Epithelial cell of prostate (primary cell): ENCODE measurements at places on chromosomes 6 and 20.

DNA sequence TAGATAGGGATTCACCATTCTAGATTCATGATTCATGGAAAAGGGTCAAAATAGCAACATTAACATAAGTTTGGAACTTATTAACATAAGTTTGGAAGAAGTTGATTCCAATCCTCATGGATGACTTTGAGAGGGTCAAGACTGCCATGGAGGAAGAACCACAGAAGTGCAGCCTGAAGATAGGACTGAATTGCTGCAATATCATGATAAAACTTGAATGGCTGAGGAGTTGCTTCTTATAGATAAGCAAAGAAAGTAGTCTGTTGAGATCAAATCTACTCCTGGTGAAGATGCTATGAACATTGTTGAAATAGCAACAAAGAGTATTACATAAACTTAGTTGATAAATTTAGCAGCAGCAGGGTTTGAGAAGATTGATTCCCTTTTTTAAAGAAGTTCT lies 62.2 kb downstream of the GMDS start:
- no peak for DNase-seq

DNA sequence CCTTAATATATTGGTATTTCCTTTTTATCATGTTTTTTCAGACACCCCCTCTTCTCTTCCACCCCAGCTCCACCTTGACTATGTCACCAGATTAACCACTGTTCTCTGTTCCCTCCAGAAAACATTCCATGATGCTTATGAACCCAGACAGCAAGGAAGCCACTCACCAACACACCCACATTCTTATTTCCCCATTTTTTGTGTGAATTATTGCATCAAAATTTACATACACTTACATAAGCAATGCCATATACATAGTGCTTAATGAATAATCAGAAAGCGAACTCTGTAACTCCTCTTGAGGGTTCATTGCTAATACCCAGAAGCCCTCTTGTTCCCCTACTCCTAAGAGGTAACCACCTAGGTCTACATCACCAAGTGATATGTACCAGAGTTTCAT lies 182.3 kb upstream of the CDYL start:
- no peak for DNase-seq

DNA sequence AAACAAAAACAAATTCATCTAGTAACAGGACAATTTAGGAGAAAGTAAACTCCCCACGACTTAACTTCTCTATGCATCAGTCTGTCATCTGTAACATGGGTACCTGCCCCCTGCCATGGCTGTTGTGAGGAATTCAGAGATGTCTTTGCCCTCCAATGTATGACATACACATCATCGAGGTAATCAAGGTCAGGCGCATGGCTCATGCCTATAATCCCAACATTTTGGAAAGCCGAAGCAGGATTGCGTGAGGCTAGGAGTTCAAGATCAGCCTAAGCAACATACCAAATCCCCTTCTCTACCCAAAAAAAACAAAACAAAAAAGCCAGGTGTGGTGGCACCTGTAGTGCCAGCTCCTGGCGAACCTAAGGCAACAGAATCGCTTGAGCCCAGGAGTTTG lies 9.0 kb downstream of the EEF1A1 start:
- no peak for DNase-seq

- DNase-seq, result no peak
Measured at GRCh38 chr20:57388953-57389694, 2.1 kb upstream of the RBM38 start.

DNA sequence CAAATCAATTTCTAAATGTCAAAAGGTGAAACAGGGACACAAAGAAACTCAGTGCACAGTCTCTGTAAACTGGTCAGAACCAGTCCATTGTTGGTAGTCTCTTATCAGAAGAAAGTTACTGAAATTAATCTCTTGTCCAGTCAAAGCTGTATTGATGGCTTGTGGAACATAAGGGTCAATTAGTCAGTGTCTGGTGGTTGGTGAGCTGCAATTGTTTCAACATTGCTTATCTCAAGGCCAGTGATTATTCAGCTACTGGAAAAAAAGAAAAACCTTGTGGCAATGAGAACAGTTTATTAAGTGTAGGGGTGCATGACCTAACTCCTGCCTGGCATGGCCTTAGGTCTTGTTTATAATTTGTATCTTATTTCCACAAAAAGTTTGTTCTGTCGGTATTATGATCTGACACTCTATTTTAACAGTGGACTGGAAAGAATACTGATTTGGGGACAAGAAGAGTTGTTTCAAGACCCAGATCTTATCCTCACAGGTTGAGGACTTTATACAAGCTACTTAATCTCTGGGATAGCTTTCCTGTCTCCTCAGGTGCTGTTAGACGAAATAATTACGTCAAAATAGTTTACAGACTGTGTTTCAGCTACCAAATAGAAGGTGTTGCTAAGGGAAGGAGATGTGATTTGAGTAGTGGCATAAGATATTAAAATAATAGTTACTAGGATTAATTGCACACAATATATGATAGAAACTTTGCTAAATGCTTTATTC lies 520.0 kb upstream of the IRAK1BP1 start:
- no peak for DNase-seq

DNA sequence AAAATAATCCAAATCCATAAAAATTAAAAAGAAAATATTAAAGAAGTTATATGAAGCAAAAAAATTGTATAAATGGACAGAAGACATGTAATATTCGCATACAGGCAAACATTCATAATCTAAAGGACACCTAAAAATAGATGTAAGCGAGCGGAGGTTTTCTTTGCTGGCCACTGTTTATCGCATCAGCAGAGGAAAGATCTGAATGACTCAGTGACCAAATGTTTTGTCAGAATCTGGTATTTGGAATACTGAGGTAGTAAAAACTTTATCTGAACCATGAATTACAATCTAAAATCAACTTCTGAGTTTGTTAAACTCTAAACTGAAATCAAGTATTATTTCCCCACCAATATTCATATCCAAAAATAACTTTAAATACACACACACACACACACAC lies 7.8 kb downstream of the TSPYL4 start:
- DNase-seq, result no peak

GRCh38 chr6:77361018-77361417 lies 102.3 kb downstream of the HTR1B start:
- no peak for DNase-seq

DNA sequence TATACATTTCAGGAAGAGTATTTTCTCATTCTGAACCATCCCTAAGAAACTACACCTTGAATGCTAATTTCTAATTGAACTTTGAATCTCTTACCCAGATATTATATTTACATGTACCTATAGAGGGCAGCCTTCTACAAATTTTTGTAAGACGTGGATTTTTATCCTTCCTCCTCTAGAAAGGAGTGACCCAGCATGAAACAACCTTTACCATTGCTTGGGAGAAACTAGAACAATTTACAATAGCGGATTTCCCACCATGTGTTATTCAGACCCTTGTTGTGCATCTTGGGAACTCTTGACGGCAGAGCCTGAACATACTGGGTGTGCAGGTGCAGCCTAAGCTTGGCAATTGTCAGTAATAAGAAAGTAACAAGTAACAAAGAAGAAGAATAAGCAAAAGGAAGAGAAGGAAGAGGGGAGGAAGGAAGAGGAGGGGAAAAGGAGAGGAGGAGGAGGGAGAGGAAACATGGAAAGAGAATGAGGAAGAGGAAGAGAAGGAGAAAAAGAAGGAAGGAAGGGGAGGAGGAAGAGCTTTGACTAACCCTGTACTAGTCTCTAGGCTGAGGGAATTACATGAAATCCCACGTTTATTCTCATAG lies 10.8 kb upstream of the TAAR1 start:
- no peak for DNase-seq

GRCh38 chr6:39330057-39330456 lies 7.6 kb upstream of the KCNK16 start:
- no peak for DNase-seq

- DNase-seq, result no peak
Measured at GRCh38 chr6:144215402-144215931, 65.2 kb downstream of the STX11 start.

- no peak for DNase-seq
Measured at GRCh38 chr6:143007646-143008045, 53.0 kb upstream of the AIG1 start.

DNA sequence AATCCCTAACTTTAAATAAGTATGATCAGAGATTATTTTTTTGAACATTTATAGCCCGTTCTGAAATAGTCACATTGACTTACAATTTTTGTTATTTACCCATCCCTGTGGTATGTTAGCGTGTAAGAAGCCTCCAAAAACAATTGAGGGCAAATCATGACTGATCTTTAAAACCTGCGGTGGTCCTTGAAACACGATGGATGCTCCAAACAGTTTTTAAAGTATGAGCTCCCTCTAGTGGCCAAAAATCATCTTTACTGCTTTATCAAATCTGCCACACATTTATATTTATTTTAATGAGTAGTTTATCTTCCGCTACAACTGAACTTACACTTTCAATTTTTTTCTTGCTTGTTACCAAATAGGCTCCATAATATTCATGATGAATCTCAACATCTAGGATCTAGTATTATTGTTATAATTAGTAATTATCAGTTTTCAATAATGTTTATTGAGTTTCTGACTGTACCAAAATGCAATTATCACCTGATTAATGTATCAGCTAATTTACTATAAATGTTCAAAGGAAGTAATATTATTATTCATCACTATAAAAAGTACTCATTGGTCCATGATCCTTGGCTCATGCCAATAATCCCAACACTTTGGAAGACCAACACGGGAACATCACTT lies 52.2 kb downstream of the MARCKS start:
- no peak for DNase-seq
